ENCODE measurements at places on chromosomes 2 and 18. TPM values are rescaled to one million over a fixed set of nuclear protein-coding genes. Genes with fewer than 3 reads are reported as not detected.

TCF7L1 gene
- total RNA-seq: 5.4 TPM

DNA sequence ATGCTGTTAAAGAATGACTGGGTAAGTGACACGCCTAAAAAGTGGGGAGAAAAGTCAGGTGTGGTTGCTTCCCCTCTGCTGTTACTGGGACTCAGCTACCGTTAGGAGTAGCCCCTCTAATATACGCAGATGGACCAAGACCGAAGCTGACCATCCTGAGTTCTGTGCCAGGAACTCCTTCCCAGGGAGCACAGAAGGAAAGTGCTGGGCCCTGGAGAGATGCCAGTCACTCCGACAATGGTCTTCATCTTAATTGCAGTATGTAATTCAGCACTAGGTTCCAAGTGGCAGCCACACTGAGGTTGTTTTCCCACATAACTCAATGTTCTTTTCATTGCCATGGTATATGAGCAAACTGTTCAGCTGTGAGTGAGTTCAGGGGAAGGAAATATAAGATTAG lies 19.6 kb upstream of the TMEM200C start:
- no peak for DNase-seq

SH2D6 gene
- total RNA-seq: not detected

DNA sequence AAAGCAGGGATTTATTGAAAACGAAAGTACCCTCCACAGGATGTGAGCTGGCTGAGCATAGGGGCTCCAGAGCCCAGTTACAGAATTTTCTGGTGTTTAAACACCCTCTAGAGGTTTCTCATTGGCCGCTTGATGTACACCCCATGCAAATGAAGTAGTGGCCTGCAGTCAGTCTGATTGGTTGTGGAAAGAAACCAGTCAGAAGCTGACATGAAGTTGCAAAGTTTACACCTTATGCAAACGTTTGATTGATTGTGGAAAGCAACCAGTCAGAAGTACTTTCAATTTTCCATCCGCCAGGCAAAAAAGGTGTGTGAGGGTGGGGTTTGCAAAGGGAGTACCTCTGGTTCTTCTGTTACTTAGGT lies 62.3 kb downstream of the VWA3B start:
- no peak for DNase-seq

DNA sequence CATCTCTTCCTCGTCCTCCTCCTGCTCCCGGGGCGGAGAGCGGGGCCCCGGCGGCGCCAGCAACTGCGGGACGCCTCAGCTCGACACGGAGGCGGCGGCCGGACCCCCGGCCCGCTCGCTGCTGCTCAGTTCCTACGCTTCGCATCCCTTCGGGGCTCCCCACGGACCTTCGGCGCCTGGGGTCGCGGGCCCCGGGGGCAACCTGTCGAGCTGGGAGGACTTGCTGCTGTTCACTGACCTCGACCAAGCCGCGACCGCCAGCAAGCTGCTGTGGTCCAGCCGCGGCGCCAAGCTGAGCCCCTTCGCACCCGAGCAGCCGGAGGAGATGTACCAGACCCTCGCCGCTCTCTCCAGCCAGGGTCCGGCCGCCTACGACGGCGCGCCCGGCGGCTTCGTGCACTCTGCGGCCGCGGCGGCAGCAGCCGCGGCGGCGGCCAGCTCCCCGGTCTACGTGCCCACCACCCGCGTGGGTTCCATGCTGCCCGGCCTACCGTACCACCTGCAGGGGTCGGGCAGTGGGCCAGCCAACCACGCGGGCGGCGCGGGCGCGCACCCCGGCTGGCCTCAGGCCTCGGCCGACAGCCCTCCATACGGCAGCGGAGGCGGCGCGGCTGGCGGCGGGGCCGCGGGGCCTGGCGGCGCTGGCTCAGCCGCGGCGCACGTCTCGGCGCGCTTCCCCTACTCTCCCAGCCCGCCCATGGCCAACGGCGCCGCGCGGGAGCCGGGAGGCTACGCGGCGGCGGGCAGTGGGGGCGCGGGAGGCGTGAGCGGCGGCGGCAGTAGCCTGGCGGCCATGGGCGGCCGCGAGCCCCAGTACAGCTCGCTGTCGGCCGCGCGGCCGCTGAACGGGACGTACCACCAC lies 2.1 kb downstream of the GATA6 start:
- no peak for DNase-seq

GRCh38 chr2:121282800-121283385 lies 2.1 kb downstream of the TFCP2L1 start:
- no peak for DNase-seq

DNA sequence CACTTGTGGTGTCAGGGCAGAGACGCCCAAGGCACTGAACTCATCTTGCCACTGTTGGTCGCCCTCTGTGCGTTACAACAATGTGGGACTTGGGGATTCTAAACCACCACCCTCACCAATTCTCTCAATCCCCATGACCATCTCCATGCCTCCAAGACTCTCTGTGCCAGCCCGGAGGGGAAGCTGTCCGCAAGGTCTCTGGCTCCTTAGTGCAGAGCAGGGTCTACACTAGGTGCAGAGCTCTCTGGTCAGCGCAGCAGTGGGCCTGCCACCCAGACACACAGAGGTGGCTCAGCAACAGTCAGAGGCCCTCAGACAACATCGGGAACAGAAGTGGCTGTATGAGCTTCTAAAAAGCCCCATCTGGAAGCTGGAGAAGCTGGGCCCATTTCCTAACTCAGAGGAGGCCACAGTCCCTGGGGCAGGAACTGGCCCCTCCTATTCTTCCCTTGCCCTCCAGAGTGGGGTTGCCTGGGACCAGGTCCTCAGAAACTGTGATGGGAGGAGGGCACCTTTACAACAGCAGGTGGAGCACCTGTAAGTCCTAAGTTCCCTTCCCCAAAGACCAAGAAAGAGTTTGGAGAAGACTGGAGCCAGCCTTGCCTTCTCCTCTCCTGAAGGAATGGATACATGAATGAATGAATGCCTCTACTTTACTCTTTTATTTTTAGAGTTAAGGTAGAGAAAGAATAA lies 37.7 kb downstream of the SERTAD2 start:
- no peak for DNase-seq

FZD7 gene
- 34.1 TPM for total RNA-seq

- DNase-seq: no peak
These were observed 181.3 kb downstream of the INSIG2 start for GRCh38 chr2:118269408-118270051.

DNA sequence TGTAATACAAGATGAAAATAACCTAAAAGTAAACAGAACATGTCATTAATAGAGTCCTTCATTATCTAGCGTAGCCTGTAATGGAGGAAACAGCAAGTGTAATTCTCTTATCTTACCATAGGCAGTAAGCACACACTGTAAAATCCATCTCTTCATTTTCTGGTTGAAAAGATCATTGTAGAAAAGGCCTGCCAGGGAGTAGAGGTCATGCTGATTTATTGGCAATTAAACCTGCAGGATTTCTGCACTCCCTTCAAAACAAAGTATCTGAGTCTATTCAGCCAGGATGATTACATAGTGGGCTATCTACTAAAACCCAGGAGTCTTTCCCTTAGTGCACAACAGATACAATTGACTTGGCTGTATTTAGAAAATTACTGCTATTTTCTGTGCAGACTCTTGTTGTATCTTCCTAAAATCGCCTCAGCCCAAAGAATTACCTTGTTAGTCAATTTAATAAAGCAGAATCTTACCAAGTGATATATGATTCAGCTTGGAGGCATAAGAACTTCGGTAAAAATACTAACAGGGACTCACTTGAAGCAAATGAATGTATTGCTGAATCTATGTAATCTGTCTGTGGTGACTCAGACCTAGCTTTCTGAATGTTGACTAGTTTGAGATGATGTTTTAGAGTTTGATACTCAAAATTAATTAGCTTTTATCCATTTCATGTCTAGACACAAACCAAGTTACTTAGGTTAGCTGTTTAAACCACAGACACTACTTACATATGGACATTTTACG lies 250.4 kb upstream of the STON1 start:
- DNase-seq: no peak

GALNT3 gene
- total RNA-seq: 0.16 TPM

CKAP2L gene
- total RNA-seq: 4.5 TPM

DNA sequence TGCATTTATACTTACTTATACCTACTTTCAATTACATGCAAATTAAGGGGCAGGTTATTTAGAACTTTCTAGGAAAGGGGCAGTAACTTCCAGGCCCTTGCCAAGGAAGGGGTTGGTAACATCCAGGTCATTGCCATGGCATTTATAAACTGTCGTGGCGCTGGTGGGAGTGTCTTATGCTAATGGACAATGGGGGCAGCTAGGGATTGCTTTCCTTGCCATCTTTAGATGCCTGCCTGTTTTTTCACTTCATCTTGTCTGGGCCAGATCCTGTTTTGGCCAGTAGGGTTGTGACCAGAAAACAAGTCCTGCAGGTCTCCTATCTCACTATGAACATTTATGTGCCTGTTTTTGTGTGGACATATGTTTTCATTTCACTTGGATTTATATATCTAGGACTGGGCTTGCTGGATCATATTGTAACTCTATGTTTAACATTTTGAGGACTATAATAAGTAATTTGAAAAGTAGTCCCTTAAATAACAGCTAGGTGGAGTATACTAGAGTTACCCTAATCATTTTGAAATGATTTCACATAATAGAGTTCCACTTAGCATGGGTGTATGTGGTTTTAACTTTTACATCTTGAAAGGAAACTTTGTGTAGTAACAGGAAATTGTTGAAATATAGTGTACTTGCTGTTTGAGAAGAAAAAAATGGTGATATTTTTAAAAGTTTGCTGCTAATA lies 56.1 kb downstream of the LCLAT1 start:
- no peak for DNase-seq

KCNG2 gene
- total RNA-seq: 1.5 TPM

SCN2A gene
- total RNA-seq: 0.05 TPM

HOXD12 gene
- not detected for total RNA-seq

ABHD1 gene
- total RNA-seq: 1.2 TPM

GRCh38 chr2:20027260-20027677 lies 14.8 kb upstream of the MATN3 start:
- DNase-seq: no peak

LIMS1 gene
- 89.8 TPM for total RNA-seq

TTR gene
- not detected for total RNA-seq

SP140L gene
- total RNA-seq: 4.0 TPM

DNA sequence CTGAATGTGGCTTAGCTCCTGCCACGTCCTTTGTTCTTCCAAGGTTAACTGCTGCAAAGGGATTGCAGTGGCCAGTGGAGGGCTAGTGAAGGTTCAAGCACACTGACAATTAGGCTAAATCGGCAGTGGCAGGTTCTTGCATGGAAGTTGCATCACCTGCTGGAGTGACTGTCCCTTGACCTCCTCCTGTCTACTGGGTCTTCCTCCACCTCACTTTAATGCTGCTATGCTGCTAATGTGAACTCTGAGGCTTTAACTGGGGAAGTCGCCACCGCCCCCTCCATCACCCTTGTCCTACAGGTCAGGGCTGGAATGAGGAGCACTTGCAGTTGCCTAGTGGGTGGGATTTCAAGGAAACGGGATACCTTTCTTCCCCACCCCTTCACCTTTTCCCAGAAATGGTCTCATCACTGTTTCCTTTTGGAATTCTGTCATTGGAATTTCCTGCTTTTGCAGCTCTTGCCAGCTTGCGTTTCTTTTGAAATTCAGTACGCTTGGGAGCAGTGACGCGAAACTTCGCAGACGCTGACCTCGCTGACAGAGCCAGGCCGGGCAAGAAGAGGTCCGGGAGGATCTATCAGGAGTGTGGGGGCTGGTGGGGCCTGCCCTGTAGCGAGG lies 150.3 kb downstream of the SH3RF3 start:
- no peak for DNase-seq

CDK15 gene
- 0.19 TPM for total RNA-seq

GRCh38 chr2:28594000-28594331 lies 98.1 kb downstream of the PLB1 start:
- no peak for DNase-seq

GREB1 gene
- 8.6 TPM for total RNA-seq

GRCh38 chr2:53098696-53099078 lies 668.9 kb upstream of the CHAC2 start:
- DNase-seq: no peak

DNA sequence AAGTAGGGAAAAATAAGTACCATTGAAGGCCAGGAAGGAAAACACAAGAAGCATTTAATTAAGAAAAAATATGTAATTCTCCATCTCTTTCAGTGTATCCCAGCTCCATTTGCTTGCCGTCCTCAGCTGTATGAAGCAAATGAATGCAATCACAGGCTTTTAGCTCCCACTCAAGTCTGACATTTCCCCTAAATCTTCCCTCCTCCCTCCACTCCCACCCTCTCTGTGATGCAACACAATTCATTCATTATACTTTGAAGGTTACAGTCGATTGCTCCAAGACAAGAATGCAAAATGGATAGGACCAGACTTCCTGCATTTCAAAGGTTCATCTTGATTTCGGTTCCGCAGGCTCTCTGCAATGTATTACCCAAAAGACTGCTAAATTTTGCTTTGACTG lies 172.7 kb upstream of the SERPINE2 start:
- no peak for DNase-seq

DNA sequence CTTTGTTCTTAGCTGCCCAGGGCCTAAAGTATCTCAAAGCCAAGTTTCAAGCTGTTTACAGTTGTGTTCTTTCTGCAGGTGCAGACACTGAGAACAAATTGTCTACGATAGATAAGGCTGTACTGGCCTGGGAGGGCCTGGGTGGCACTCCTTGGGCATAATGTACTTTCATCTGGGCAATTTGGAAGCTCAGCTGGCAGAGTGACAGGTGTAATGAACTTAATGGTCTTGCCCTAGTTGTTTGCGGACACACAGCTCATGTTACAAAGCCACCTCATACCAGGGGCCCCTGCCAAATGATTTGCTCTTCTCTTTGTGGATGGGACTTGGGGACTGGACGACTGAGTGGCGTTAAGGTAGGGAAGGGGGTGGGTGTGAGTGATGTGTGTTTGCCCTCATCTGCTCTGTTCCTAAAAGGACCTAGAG lies 4.3 kb downstream of the LDLRAD4 start:
- DNase-seq: no peak

GRCh38 chr18:12990641-12990966 lies 558 bp upstream of the CEP192 start:
- DNase-seq: no peak

DNA sequence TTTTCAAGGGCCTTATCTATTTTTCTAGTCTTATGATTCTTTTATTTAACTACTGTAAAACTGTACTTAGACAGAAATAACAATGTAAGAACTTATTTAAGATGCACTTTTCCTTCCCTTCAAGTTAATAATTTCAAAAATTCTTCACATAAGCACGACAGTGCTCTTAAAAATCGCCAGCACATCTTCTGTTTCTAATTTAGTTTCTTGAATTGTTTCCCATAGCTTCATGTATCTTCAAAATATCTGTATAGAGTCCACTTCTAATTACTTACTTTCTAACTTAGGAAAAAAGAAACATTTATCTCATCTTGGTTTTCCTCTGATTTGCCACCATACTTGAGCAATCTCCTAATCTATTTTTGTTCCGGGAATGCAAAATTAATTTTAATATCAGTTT lies 196.1 kb downstream of the BABAM2 start:
- no peak for DNase-seq

- no peak for DNase-seq
These were observed 63.0 kb downstream of the PARD6G start for GRCh38 chr18:80184243-80184772.

- no peak for DNase-seq
These were observed 1.7 kb downstream of the ACVR2A start for GRCh38 chr2:147846412-147847081.

GRCh38 chr2:190877436-190877835 lies 3.2 kb upstream of the GLS start:
- DNase-seq: no peak

GRCh38 chr2:104429639-104430358 lies 424.1 kb upstream of the POU3F3 start:
- DNase-seq: no peak

CFAP53 gene
- not detected for total RNA-seq

Measured in heart left ventricle (tissue), 16 donors.